NCI-H524 (cell line): ENCODE measurements at places on chromosomes 13 and 19.
A peak's percentile ranks its signal among the peaks of the same experiment; 100 is the strongest.

- DNase-seq, result peak; percentile 69
These were observed 45.8 kb downstream of the GGACT start for GRCh38 chr13:100542826-100543156.

- no peak for DNase-seq
These were observed 17.0 kb downstream of the RXFP2 start for GRCh38 chr13:31756346-31756745.

DNA sequence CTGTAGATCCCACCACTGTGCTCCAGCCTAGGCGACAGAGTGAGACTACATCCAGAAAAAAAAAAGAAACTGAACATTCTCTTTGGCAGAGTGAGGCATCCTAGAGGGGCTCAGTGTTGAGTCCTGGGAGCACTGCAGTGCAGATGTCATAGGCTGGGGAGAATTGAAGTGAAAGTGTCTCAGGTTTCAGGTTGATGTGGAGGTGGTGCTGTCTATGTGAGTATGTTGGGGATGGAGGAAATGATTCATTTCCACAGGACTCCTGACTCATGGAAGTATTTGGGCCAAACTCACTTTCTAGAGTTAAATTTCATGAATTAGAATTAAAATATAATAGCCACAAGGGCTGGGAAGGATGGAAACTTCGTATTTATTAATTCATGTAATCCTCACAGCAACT is 134.4 kb upstream of the TSC22D1 start:
- DNase-seq, result no peak

DNA sequence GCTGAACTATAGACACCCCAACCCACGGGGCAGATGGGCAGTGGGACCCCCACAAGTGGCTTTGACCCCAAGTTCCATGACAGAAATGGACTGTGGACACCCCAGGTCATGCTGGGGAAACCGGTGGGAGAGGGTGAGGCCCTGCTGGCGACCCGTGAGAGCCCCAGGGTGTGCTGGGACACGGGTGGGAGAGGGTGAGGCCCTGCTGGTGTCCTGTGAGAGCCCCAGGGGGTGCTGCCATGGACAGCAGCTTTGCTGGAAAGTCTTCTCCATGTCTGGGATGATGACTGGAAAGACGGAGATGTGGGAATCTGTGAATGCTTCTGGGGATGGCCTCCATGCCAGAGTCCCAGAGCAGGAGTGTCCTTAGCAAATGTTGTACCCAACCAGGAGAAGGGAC is 148.4 kb downstream of the URI1 start:
- no peak for DNase-seq

GRCh38 chr19:33192010-33192409 is 2.1 kb upstream of the LRP3 start:
- DNase-seq, result no peak

GRCh38 chr19:7421941-7422744 is 66.7 kb downstream of the PEX11G start:
- no peak for DNase-seq

GRCh38 chr19:51460164-51460992 is 2.1 kb upstream of the SIGLEC8 start:
- DNase-seq, result no peak

DNA sequence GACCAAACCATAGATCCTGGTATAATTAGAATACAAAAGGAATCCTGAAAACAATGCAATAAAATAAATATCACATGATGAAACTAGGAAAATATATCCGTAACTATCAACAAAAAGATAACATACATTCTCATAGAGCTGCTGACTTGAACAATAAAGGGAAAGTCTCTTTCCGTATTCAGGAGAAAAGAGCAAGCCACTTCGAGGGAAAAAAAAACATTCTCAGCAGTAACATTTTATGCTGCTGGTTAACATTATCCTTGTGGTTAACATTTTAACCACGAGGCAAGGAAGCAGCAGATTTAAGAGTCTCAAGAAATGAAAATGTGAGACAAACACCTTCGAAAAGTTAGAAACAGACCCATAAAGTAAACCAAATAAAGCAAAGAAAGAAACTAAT is 25.8 kb downstream of the NALCN start:
- no peak for DNase-seq

DNA sequence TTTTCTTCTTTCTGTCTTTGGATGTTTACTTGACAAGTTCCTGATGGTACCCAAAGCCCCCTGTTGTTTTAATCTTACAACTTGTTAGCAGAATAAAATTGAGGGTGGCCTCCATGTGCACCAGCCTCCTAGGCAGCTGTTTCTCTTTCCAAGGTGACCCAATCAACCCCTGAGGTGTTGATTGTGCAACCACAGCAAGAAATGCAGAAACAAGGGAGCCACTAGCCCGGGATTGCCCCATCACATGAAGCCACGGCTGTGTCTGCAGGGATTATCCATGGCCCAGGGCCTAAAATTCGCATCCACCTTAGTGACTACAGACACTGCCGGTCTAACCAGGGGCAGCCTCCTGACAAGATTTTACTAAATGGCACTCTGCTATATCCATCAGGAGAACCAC is 14.4 kb downstream of the CEACAM4 start:
- DNase-seq, result no peak

DNA sequence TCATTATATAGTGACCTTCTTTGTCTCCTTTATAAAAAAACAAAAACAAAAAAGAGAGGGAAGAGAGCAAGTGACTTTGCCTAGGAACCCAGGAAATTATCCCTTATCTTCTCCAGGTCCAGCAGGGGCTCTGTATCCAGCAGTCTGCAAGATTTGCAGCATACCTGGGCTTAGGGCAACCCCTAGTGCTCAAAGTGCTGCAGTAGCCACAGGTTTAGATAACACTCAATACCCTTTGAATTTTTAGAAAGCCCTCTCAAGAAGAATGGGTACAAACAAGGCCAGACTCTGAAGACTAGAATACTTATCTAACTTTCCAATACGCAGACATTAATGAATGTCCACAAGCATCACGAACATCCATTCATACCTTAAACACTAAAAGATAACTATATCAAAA is 43.2 kb downstream of the CCNA1 start:
- peak; percentile 54 for DNase-seq

DNA sequence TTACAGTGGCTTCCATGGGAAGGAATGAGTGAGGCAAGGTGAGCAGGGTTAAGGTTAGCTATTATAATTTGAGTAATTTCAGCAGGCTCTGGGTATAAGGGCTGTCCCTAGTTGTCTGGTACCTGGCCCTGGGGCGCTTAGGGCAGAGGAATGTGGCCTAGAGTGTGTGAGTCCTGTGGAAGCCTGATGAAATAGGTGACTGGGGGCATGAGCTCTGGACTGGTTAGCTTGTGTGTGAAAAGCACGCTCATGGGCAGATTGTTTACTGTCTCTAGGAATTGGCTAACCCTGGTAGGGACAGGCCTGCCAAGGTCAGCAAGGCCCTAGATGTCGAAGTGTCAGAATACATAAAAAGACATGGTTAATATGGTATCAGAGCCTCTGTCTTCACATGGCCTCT is 42.5 kb downstream of the SPRYD7 start:
- DNase-seq, result no peak

- no peak for DNase-seq
These were observed 2.8 kb downstream of the ZNF536 start for GRCh38 chr19:30374865-30375552.

DNA sequence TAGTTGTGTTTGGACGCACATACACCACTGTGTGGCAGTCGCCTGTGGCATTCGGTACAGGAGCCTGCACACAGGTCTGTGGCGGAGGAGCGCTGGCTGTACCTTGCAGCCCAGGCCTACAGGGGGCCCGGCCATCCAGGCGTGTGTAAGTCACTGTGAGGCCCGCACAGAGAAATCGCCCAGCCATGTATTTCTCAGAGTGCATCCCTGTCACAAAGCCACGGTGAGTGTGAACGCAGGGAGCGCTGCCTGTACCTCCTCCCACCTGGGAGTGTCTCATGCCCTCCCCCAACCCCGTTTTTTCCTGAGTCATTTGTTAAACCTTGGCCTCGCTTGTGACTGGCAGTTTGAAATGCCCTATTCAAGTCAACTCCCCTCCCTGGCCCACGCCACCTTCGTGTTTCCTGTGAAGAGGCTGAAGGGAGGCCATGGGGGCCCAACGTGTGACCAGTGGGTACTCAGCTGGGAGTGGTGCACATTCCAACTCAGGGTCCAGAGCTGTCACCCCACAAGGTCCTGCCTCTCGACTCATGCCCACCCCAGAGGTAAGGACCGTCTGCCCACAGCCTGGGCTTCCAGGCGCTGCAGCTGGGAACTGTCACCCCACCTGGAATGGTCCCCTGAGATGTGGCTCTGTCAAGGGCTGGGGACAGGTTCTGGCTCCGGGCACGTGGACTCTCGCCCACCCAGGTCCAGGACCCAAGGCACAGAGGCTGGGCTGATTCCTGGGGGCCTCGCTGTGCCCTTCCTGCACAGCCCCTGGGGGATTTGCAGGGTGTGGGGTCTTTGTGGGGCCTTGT is 11.6 kb upstream of the RASA3 start:
- DNase-seq, result peak; percentile 15

- no peak for DNase-seq
These were observed 1.5 kb downstream of the MAP4K1 start for GRCh38 chr19:38616265-38616664.

- no peak for DNase-seq
These were observed 2.3 kb upstream of the DOCK6 start for GRCh38 chr19:11264452-11265176.

- no peak for DNase-seq
These were observed 423.6 kb downstream of the NDFIP2 start for GRCh38 chr13:79904581-79904980.

GRCh38 chr19:13260883-13261653 is 110.9 kb downstream of the IER2 start:
- DNase-seq, result no peak

DNA sequence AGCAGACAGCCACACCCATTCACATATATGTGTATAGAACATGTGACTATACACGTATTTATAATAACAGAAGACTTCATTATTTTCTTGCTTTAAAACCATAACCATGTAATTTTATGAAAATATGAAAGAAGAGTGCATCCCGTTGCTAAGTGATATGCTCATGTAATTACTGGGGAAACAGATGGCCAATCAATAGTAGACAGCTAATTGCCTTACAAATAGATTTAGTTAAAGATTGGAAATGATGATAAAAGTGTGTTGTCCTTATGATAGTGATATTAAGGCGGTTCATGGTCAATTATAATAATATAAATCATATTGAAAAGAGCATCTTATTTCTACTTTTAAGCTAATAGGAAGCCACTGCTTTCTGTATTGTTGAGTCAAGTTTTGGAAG is 95.9 kb downstream of the RFC3 start:
- DNase-seq, result peak; percentile 25

DNA sequence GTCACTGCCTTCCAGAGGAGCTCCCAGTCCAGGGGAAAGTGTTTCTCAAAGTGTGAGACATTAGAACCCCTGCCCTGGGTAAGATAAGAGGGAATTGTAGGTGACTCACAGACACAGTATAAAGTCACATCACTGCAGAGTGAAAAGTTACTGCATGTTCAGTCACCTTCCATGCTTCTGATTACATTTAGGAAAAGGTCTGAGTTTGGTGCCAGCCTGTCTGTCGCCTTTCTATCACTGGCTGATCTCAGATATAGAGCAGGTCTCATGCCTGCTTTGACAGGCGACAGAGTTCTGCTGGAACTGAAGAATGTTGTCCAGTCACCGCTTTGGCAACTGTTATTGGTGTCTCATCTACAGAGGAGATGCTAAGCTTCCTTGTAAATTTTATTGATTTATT is 1078.6 kb downstream of the UQCRFS1 start:
- DNase-seq, result no peak

DNA sequence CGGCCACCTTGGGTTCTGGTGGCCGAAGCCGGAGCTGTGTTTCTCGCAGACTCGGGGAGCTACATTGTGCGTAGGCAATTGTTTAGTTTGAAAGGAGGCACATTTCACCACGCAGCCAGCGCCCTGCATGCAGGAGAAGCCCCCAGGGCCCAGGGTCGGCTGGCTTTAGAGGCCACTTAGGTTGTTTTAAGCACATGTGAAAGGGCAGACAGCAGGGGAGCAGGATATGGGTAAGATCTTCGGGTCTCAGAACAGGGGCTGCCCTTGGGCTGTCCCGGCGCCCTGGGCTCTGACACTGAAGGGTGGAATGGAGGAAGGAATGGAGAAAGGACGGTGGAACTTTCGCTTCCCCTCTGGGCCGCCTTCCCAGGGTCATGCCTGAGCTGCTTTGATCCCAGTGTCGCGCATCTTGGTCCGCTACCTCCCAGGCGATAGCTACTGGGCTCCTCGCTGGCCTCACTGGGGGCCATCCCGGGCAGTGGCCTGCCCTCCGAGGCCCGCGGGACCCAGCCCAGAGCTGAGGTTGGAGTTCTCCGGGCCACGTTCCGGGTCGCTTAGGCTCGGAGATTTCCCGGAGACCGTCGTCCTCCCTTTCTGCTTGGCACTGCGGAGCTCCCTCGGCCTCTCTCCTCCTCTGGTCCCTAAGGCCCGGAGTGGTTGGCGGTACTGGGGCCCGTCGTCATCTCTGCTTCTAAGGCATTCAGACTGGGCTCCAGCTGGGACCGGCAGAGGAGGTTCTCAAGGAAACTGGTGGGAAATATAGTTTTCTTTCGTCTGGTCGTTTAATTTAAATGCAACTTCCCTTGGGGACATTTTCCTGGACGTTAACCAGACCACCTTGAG is 4.3 kb upstream of the POU4F1 start:
- no peak for DNase-seq

DNA sequence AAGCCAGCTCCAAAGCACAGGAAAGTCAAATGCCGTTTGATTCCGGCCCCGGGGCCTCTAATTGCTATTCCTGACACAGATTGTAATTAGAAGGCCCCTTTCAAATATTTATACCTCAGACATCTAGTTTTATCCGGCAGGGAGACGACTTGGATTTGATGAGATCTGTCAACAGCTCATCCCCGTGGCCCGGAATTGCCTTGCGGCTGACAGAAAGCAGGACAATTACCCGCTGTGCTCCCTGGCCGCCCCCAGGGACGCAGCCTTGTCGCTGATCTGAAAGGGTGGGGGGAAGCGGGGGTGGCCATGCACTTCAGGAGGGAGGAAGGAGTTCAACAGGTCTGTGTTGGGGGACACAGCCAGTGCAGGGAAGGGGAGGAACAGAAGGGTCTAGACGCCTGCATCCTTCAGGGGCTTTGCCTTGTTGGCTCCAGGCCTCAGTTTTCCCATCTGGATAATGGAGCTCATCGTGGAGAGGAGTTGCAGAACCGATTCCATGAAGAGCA is 1.8 kb upstream of the SHD start:
- DNase-seq, result no peak

GRCh38 chr13:21882766-21883165 is 211.9 kb downstream of the FGF9 start:
- DNase-seq, result no peak

GRCh38 chr13:28843639-28844038 is 23.5 kb downstream of the MTUS2 start:
- no peak for DNase-seq

DNA sequence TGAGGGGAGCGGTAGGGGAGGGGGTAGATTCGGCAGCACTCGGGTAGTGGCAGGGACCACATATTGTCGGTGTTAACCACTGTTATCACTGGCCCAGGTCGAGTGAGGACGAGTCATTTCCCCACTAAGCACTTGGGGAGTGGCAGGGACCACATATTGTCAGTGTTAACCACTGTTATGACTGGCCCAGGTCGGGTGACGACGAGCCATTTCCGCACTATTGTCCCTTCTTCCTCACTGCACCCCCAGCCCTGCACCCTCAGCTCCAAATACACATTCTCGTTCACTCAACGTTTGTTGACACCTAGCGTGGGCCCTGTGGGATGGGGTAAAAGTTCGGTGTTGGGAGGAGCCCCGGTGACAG is 467 bp upstream of the CLN5 start:
- no peak for DNase-seq

GRCh38 chr13:20983386-20983785 is 78.0 kb downstream of the LATS2 start:
- no peak for DNase-seq

GRCh38 chr13:43444081-43444480 is 342.7 kb downstream of the ENOX1 start:
- no peak for DNase-seq
